Pancreas (tissue), 10 donors: ENCODE measurements at places on chromosomes 2 and 18. TPM values are rescaled to one million over a fixed set of nuclear protein-coding genes. Genes with fewer than 3 reads are reported as not detected.
A peak's percentile ranks its signal among the peaks of the same experiment; 100 is the strongest.

- H3K4me1 ChIP-seq, result peaks cover 7% of the 10 kb centered on the region
- DNase-seq, result no peak
- no peaks in the 10 kb centered on the region for H3K27me3 ChIP-seq
- no peak overlapping the region for H3K27ac ChIP-seq
These were observed 27.1 kb upstream of the CREB1 start for GRCh38 chr2:207502577-207503198.

- no peaks in the 10 kb centered on the region for H3K27me3 ChIP-seq
- H3K4me1 ChIP-seq, result no peaks in the 10 kb centered on the region
- H3K27ac ChIP-seq, result no peak overlapping the region
These were observed 264.2 kb downstream of the SS18 start for GRCh38 chr18:25825979-25826776.

- H3K36me3 ChIP-seq, result no peaks in the 10 kb centered on the region
- DNase-seq, result no peak
- no peak overlapping the region for H3K4me3 ChIP-seq
- H3K4me1 ChIP-seq, result no peaks in the 10 kb centered on the region
- H3K27ac ChIP-seq, result no peak overlapping the region
These were observed 313.8 kb downstream of the PDE11A start for GRCh38 chr2:177758591-177759371.

- no peak overlapping the region for H3K4me3 ChIP-seq
- DNase-seq, result no peak
- H3K27ac ChIP-seq, result no peak overlapping the region
- no peaks in the 10 kb centered on the region for H3K36me3 ChIP-seq
These were observed 132.8 kb upstream of the PDE1A start for GRCh38 chr2:182559623-182560022.

DNA sequence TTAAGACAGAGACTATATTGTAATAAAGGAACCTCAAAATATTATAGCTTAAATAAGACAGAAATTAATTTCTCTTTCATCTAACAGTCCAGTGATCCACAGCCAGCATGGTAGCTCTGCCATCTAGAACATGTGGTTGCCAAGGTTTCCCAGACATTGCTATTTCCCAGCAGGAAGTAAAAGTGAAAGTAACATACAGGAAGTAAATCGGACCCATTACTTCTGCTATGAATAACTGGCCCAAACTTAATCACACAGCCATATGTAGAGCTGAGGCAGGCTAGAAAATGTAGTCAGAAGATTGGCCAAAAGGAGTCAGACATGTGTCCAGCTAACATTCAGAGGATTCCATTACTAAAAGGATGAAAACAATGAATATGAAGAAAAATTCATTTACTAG is 71.0 kb downstream of the NOL4 start:
- H3K27me3 ChIP-seq, result peaks cover 8% of the 10 kb centered on the region
- no peaks in the 10 kb centered on the region for H3K36me3 ChIP-seq
- no peak for DNase-seq
- H3K4me1 ChIP-seq, result no peaks in the 10 kb centered on the region

- no peaks in the 10 kb centered on the region for H3K4me1 ChIP-seq
- DNase-seq, result peak; percentile 92
- no peak overlapping the region for H3K4me3 ChIP-seq
These were observed 208.0 kb downstream of the TFCP2L1 start for GRCh38 chr2:121076885-121077549.

- no peak overlapping the region for H3K4me3 ChIP-seq
- H3K4me1 ChIP-seq, result no peaks in the 10 kb centered on the region
- no peaks in the 10 kb centered on the region for H3K27me3 ChIP-seq
- no peaks in the 10 kb centered on the region for H3K36me3 ChIP-seq
These were observed 82.1 kb upstream of the TANK start for GRCh38 chr2:161078211-161078539.

- no peak overlapping the region for H3K4me3 ChIP-seq
- DNase-seq, result no peak
- H3K27me3 ChIP-seq, result no peaks in the 10 kb centered on the region
- no peaks in the 10 kb centered on the region for H3K36me3 ChIP-seq
These were observed 176.1 kb upstream of the DLGAP1 start for GRCh38 chr18:4631239-4631638.

DNA sequence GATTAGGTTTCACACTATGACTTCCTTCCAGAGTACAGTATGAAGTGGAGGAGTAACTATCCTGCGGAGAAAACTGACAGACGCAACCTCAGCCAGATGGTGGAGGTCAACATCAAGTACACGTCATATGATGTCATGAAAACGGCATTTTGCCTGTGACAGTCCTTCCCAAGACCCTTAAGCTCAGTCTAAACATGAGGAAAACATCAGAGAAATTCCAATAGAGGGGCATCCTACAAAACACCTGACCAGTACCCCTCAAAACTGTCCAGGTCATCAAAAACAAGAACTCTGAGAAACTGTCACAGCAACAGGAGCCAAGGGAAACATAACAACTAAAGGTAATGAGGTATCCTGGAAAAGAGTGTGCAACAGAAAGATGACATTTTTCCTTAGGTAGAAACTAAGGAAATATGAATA is 1.7 kb downstream of the RNU4ATAC start:
- no peaks in the 10 kb centered on the region for H3K27me3 ChIP-seq
- H3K4me1 ChIP-seq, result peaks cover 17% of the 10 kb centered on the region
- H3K4me3 ChIP-seq, result no peak overlapping the region
- H3K36me3 ChIP-seq, result no peaks in the 10 kb centered on the region
- no peak overlapping the region for H3K27ac ChIP-seq

- DNase-seq, result no peak
- H3K4me3 ChIP-seq, result no peak overlapping the region
- H3K36me3 ChIP-seq, result no peaks in the 10 kb centered on the region
- H3K27ac ChIP-seq, result no peak overlapping the region
- H3K4me1 ChIP-seq, result no peaks in the 10 kb centered on the region
These were observed 176.9 kb upstream of the MC4R start for GRCh38 chr18:60549338-60549960.

DNA sequence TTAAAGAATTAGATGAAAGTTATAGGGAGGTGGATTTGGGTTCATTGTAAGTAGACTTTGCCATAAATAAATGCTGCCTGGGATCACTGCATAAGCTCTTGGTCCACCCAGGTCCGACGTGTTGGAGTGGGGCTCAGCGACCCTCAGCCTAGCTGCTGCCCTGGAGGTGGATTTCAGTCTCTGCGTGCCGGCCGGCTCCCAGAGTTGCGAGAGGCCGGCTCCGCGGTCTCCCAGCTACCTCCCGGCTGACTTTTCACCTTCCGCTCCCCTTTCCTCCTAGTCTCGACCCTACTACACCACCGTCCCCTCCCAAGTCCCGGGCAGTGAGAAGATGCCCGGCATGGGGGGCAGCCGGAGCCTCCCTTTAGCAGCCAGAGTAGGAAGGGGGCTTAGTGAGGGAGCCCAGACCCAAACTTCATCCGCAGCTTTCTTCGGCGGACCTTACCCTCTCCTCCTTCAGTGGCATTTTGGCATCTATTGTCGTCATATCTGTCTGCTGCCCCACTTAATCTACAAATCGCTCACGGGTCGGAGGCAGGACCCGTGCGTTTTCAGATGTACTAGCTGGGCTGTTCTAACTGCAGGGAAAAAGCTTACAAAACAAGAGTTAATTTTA is 8.1 kb downstream of the EMX1 start:
- H3K4me1 ChIP-seq, result peaks cover 9% of the 10 kb centered on the region
- H3K27me3 ChIP-seq, result peaks cover 7% of the 10 kb centered on the region
- H3K4me3 ChIP-seq, result no peak overlapping the region
- H3K36me3 ChIP-seq, result no peaks in the 10 kb centered on the region
- no peak for DNase-seq

- peaks cover 42% of the 10 kb centered on the region for H3K4me1 ChIP-seq
- no peaks in the 10 kb centered on the region for H3K36me3 ChIP-seq
- DNase-seq, result no peak
- H3K27ac ChIP-seq, result peak overlapping the region; percentile 76
These were observed 26.2 kb downstream of the SH2D6 start for GRCh38 chr2:85444629-85445172.

GRCh38 chr18:72819050-72819449 is 48.7 kb downstream of the NETO1 start:
- no peaks in the 10 kb centered on the region for H3K27me3 ChIP-seq
- no peak overlapping the region for H3K27ac ChIP-seq
- no peaks in the 10 kb centered on the region for H3K4me1 ChIP-seq
- DNase-seq, result no peak
- no peak overlapping the region for H3K4me3 ChIP-seq

DNA sequence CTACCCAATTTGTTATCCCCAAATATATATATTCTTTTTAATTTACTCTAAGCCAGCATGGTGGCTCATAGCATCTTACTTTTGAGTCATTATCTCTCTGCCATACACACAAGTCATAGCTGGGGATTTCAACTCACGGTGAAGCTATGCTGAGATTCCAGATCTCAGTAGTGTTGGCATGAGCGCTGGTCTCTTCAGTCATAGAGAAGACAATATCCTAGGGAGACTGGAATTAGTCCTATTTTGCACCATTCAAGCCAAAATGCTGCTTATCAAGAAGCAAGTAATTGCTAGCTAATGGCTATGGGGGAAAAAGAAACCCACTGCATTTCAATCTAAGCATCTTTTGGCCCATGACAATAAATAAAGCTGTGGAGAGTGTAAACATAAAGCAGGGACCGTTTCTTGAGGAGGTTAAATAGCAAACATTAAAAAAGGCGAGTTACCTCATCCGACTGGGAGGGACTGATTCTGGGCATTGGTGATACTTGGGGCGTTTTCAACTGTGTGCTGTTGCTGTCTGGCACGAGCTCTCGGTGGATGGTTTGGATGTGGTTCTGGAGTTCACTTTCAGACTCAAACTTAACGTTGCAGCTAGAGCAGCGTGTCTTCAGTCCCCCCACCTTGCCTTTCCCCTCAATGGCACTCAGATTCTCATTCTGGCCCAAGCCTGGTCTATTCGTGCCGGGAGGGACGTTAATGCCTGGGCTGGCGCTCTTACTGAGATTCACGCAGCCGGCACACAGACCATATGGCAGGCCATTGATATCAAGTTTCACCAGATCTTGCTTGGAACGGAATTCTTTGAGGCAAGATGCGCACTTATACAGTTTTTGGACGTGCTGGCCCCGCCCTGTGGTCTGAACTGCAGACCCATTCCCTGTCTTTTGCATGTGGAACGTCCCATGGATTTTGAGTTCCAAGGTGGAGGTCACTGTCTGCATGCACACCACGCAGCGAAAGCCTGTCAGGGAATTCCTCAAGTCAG is 127.8 kb downstream of the ZNF521 start:
- H3K4me3 ChIP-seq, result no peak overlapping the region
- no peaks in the 10 kb centered on the region for H3K4me1 ChIP-seq
- no peaks in the 10 kb centered on the region for H3K36me3 ChIP-seq
- no peak for DNase-seq

- no peak overlapping the region for H3K27ac ChIP-seq
- no peaks in the 10 kb centered on the region for H3K4me1 ChIP-seq
- H3K27me3 ChIP-seq, result no peaks in the 10 kb centered on the region
- H3K36me3 ChIP-seq, result no peaks in the 10 kb centered on the region
- H3K4me3 ChIP-seq, result no peak overlapping the region
These were observed 889.3 kb downstream of the ERBB4 start for GRCh38 chr2:211649331-211649730.

GRCh38 chr18:58078889-58079573 is 35.0 kb downstream of the NEDD4L start:
- peaks cover 8% of the 10 kb centered on the region for H3K4me1 ChIP-seq
- H3K36me3 ChIP-seq, result no peaks in the 10 kb centered on the region
- H3K27me3 ChIP-seq, result no peaks in the 10 kb centered on the region
- no peak overlapping the region for H3K4me3 ChIP-seq
- H3K27ac ChIP-seq, result no peak overlapping the region
- no peak for DNase-seq

DNA sequence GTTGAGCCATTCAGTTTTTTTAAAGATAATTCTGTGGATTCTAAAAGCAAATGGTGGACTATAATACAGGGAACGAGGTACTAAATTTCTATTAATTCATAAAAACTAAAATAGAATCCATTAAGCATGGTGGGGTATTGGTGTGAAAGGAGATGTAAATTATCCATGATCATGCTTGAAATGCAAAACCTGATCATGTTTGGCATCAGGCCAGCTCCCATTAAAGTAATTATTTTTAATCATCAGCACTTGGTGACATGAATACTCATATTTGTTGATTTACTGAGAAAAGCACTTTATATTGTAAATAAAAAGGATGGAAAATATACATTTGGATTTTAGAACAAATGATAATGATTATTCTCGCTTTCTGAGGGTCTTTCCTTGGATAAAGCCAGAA is 232.3 kb upstream of the MEIS1 start:
- H3K27ac ChIP-seq, result no peak overlapping the region
- H3K4me3 ChIP-seq, result no peak overlapping the region
- no peaks in the 10 kb centered on the region for H3K27me3 ChIP-seq
- no peak for DNase-seq
- H3K36me3 ChIP-seq, result no peaks in the 10 kb centered on the region

- H3K27ac ChIP-seq, result no peak overlapping the region
- no peak overlapping the region for H3K4me3 ChIP-seq
- peaks cover 26% of the 10 kb centered on the region for H3K4me1 ChIP-seq
- DNase-seq, result no peak
- H3K36me3 ChIP-seq, result no peaks in the 10 kb centered on the region
These were observed 7.0 kb downstream of the ITSN2 start for GRCh38 chr2:24353364-24353763.

GRCh38 chr18:41870191-41870590 is 84.8 kb upstream of the PIK3C3 start:
- no peak overlapping the region for H3K27ac ChIP-seq
- H3K4me1 ChIP-seq, result no peaks in the 10 kb centered on the region
- DNase-seq, result no peak
- H3K36me3 ChIP-seq, result no peaks in the 10 kb centered on the region
- H3K4me3 ChIP-seq, result no peak overlapping the region

The EHBP1 gene
- total RNA-seq, result 15.5 TPM

The GALM gene
- total RNA-seq, result 8.6 TPM

The ATP8B1 gene
- 32.2 TPM for total RNA-seq

The PTH2R gene
- 0.49 TPM for total RNA-seq

The KIAA2012 gene
- total RNA-seq, result not detected

The NGEF gene
- 7.1 TPM for total RNA-seq

The HNRNPLL gene
- total RNA-seq, result 17.4 TPM

The PARD6G gene
- 1.7 TPM for total RNA-seq

The TTN gene
- 13.8 TPM for total RNA-seq
